ENCODE measurements at places on chromosomes 12 and 14. TPM values are rescaled to one million over a fixed set of nuclear protein-coding genes. Genes with fewer than 3 reads are reported as not detected.

AJUBA gene
- total RNA-seq: 50.2 TPM

GPR84 gene
- total RNA-seq: not detected

PARP2 gene
- total RNA-seq: 26.6 TPM

HAL gene
- total RNA-seq: 0.08 TPM

TMEM30B gene
- 0.10 TPM for total RNA-seq

LMNTD1 gene
- total RNA-seq: 0.13 TPM

Data from Panc1 (cell line).